DMS53 (cell line): ENCODE measurements at places on chromosomes 13 and 19.
A peak's percentile ranks its signal among the peaks of the same experiment; 100 is the strongest.

GRCh38 chr19:49229416-49229815 is 71.8 kb downstream of the TRPM4 start:
- DNase-seq = peak; percentile 20

- no peak for DNase-seq
These were observed 42.7 kb downstream of the ARHGAP35 start for GRCh38 chr19:46903458-46903857.

DNA sequence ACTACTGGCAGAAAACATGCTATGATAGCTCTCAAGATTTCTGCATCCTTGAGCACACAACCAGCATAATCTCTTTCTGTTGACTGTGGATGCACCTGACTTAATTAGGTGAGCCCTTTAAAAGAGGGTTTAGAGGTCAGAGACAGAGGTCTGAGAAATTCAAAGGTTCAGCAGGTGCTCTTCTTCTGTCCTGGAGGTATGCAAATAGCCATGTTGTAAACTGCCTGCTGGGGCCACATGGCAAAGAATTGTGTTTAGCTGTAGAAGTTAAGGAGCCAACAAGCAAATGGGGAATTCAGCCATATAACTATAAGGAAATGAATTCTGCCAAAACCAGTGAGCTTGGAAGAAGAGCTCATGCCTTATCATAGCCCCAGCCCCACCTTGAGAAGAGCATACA is 11.6 kb upstream of the DCLK1 start:
- peak; percentile 54 for DNase-seq

DNA sequence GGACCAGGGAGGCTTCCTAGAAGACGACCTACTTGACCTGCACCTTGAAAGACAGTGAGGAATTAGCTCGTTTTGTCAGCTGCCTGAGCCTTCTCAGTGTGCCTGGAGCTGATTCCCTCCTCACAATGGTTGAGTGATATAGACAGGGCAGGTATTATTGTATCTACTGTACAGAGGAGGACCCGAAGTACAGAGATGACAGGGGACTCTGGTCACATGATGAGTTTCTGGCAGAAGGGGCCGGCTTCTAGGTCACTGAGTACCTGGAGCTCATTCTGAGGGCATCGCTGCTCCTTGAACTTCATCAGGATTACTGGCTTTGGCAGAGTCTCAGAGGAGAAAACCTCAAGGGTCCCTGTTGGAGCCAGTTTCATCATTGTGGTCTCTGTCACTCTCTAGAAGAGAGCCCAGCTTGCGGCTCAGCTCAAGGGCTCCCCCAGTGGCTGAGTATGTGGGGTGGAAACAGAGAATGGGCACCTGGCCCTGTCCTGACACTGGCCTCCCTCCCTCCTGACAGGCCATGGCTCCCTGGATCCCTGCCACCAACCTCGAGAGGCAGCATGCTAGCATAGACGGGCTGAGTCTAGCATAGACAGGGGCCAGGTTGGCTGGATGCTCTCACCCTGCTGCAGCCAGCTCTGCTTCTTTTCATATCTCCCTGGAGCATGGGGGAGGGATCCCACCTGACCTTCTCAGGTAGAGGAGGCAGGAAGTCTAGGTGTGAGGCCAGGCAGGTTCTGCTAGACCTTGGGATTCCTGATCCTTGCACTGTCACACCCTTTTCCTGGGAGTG is 38.7 kb downstream of the NFIX start:
- DNase-seq = peak; percentile 87
